T47D (cell line): ENCODE measurements at places on chromosomes 11 and 22.

DNA sequence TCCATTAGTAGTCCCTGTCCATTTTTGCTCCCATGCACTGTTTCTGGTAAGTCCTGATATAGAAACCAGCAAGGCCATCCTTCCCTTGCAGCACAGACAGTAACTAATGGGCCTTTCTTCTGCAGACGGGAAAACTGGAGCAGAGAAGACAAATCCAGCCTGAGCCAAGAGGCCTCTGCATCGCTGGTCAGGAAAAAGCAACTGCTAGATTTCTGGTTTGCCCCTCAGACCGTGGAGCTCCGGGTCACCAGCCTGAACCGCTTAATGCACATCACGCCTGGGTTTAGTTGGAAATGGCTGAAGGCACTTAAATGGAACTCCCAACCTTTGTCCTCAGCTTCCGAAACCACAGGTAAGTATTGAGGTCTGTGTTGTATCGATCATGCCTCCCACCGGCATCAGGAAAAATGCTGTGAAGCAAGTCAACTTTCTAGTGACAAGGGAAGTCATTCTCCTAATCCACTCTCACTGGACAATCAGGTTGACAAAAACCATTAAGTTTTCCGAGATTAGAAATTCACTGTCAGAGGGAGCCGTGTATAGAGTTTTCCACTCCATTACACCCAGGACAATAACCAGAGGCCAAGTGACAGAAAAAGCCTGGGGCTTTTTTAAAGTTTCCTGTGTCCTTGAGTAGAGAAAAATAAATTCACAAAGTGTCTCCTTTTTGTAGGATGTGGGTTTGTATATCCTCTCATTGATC, 14.8 kb upstream of the LMO2 start:
- DNase-seq = no peak

DNA sequence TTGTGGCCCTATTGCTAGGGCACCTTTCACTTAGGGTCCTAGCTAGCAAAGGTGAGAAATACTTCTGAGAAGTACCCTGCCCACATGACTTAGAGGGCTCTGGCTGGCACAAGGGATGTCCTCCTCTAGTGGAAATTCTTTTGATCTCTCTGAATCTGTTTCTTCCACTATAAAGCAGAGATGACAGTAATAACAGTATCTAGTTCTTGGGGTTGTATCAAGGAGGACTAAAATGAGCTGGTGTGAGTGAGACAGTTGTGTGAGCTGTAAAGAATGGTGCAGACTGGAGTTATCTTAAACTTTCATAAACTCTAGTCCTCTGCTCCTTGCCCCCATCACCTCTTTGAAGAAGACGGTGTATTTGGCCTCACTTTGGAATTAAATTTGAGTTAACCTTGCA, 157.8 kb upstream of the PLET1 start:
- no peak for DNase-seq

DNA sequence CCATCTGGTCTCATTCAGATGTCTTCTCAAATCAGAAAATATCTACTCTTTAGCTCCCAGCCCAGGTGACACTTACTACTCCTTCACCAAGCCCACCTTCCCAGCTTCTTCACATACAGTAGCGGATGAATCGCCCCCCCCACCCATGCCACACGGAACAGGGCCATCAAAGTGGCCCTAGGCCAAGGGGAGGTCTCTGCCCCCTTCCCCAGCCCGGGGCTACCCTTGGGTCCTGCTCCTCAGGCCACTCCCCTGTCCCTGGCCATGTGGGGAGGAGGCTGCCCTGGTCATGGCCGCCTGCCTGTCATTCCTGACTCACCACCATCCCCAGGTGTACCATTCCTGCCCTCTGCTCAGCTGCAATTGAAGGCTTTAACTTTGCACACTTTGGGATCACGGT, 142.8 kb downstream of the NECTIN1 start:
- no peak for DNase-seq

- DNase-seq = no peak
These were observed 159.0 kb upstream of the RAG2 start for GRCh38 chr11:36757075-36757474.

- no peak for DNase-seq
These were observed 1.6 kb downstream of the DEAF1 start for GRCh38 chr11:693415-693831.
